ENCODE measurements at places on chromosomes 13 and 19. TPM values are rescaled to one million over a fixed set of nuclear protein-coding genes. Genes with fewer than 3 reads are reported as not detected.

The ERICH4 gene
- not detected for total RNA-seq

- no peak for DNase-seq
These were observed 121.1 kb upstream of the MYO16 start for GRCh38 chr13:108508263-108508662.

- no peak for DNase-seq
These were observed 437.7 kb upstream of the ZNF507 start for GRCh38 chr19:31907661-31908060.

- DNase-seq: peak; percentile 95
These were observed 22.3 kb upstream of the CSNK1A1L start for GRCh38 chr13:37127691-37128241.
